Activated CD8-positive, alpha-beta memory T cell treated with anti-CD3 and anti-CD28 coated beads, Interleukin-2, amount 50 U/mL, for 48 hours (primary cell): ENCODE measurements at places on chromosomes 12 and 14.

DNA sequence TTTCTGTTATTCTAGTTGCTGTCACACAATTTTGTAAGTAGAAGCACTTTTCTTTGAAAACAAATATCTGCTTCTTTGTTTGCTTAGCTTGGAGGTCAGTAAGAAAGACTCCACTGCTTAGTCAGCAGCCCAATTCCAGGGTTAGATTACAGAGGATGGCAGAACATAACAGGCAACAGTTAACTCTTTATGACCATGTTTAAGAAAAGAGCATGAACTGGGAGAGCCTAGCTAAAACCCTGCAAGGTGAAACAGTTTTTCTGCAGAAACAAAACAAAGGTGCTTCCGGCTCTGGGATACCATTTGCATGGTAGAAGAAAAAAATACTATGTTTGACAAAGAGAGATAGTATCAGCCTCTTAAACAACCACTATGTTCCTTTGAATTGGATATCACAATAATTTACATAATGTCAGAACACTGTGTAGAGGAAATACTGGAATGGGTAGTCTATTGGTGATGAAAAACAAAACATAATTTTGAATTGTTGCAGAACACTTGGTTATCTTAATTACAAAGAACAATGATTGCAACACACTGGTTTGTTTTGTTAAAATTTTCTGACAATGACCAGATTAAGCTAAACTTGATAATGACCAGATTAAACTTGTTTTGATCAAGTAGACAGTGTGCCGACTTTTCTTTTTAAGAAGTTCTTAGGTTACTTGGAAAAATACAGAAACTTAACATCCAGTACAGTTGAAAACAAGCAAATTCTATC is 22.4 kb upstream of the PPM1H start:
- DNase-seq = no peak

DNA sequence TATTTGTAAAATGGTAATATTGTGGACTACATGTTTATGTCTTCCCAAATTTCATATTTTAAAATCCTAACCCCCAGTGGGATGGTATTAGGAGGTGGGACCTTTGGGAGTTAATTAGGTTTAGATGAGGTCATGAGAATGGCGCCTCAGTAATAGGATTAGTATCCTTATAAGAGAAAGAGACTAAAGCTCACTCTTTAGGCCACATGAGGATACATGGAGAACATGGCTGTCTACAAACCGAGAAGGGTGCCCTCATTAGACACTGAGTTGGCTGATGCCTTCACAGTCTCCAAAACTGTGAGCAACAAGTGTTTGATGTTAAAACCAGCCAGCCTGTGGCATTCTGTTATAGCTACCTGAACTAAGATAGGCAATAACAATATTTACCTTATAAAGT is 58.3 kb upstream of the OTOGL start:
- no peak for DNase-seq

DNA sequence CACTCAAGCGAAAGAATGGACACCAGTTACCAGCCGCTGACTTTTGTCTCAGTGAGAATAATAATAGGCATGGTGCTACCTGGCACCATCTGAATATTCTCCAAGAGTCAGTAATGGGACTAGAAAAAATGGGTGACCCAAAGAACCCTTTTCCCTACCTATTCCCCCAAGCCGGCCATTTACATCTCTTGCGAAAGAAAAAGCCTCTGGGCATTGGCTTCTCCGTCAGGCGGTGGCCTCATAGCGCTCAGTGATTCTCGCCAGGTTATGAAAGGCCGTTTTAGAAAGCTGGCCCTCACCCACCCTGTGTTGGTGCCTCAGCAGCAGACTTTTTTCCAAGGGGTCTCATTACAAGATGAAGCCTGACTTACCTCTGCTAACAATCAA is 523 bp upstream of the SLC6A15 start:
- no peak for DNase-seq

GRCh38 chr12:124443931-124444712 is 123.3 kb downstream of the NCOR2 start:
- no peak for DNase-seq

GRCh38 chr12:12724421-12725085 is 7.4 kb downstream of the CDKN1B start:
- peak; percentile 73 for DNase-seq

DNA sequence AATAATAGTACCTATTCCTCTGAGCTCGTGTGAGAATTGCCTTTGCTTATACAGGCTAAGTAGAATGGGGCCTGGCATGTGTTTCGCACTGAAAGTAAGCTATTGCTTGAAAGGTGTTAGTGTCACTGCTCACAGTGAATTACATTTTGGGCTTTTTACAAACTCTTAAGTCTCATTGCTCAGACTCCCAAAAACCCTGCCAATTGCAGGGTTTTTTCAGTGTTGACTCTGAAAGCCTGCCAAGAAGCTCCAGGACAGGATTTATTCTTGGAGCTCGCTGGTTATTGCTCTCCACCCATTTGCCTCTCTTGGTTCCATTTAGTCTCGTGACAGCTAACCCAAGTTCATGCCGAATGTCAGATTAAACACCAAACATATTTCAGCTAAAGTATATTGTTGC is 39.8 kb downstream of the NOPCHAP1 start:
- no peak for DNase-seq

- DNase-seq = no peak
Observed at GRCh38 chr12:90479237-90479636, 475.7 kb downstream of the CCER1 start.
